ENCODE measurements at places on chromosomes 12 and 14.

- no peak for DNase-seq
Observed at GRCh38 chr14:36605506-36605857, 23.1 kb upstream of the NKX2-8 start.

GRCh38 chr14:55707365-55707804 is 127.4 kb downstream of the KTN1 start:
- no peak for DNase-seq

DNA sequence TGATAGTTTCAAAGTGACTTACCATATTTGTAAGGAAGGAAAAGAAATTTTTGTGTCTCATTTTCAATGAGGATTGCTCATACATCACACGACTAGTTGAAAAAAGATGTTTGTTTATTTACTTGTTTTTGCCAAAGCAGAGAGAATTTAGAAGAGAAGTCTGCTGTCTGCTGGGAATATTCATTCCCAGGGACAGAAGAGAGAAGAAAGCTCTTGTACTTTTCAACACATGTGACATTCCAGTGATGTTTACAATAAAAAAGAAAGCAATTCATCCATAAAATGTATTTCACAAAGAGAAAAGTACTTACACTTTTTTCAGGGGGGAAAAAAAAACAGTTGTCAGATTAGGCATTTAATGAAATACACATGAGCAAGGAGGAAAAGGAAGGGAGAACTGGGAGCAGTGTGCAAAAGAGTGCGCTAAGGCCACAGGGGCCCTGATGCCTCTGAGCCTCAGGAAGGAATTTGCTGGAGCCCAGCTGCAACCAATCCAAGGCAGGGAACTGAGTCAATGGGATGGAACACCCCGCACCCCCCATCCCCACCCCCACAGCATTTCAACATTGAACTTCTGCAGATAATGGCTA is 115.0 kb downstream of the RPAP3 start:
- no peak for DNase-seq

- no peak for DNase-seq
Observed at GRCh38 chr14:72075649-72076334, 143.6 kb downstream of the RGS6 start.

DNA sequence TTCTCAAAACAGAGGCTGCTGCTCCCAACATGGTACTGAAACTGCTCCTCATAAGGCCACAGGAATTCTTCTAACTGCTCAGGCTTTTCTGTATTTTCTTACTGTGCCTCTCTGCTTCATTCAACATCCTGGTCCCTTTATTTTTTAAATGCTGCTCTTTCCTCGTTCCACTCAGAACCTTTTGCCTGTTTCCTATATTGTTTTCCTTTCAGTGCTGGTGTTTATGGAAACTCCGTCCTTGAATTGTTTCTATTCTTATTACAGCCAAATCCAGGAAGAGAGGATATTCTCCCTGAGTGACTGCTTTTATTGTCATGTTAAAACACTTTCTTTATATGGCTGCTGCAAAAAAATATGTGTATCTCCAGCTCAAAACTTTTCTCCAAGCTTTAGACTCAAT is 173.0 kb upstream of the E2F7 start:
- no peak for DNase-seq

GRCh38 chr12:59375633-59376032 is 220.2 kb upstream of the SLC16A7 start:
- no peak for DNase-seq

DNA sequence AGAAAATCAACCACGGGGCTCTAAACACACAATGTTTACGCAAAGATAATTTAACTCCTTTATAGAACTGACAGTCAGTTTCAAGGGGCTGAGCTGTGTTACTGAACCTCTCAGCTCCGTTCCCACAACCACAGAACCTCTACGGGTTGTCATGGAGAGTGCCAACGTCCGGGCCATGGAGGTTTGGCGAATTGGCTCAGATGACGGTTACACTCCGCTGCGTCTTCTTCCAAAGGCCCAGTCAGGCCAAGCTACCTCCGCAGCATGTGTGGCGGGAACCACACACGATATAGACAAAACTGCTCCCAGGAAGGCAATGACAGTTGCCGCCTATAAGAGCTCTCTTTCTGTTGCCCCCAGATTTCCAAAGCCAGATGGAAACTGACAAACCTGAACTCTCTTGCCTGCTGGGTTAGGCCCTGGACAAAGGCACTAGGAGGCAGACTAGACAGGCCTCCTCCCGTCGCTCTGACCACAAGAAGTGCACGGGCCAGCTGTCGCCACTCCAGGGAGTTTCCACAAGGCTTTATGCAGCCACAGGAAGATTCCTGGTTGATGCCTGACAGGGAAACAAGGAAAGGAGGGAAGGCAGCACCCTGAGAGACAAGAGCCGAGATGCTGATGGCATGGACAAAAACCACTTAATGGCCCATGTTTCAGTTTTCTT is 30.3 kb downstream of the CCDC88C start:
- no peak for DNase-seq

GRCh38 chr14:103746701-103747100 is 31.1 kb downstream of the ZFYVE21 start:
- DNase-seq: no peak

- peak; percentile 76 for DNase-seq
Observed at GRCh38 chr14:69543341-69544115, 31.1 kb downstream of the CCDC177 start.

DNA sequence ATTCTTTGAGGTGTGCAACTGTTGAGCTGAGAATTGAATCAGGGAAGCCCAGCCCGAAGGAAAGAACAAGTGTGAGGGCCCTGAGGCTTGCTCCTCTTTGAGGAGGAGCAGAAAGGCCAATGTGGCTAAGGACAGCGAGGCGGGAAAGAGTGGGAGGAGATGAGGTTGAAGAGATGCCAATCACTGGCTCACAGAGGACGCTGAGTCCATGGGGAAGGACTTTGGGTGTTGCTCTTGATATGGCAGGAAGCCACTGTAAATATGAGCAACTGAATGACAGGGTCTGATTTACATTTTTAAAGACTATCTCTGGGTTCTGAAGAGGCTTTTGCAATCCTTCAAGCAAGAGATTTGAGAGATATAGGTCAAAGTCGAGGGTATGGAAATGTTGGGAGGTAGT is 3.3 kb upstream of the APPL2 start:
- no peak for DNase-seq

DNA sequence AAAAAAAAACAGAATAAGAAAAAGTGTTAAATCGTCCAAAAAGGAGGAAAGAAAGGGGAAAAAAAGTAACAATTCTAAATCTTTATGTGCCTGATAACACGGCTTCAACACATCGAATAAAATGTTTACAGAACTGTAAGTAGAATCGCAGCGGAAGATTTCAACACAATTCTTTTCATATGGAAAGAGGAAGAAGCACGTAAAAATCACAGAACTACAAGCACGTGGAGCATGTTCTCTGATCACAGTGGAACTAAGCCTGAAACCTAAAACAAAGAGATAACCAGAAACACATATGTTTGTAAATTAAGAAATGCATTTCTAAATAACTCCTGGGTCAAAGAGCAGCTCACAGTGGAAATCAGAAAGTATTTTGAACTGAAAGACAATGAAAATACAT is 8.7 kb downstream of the CLEC7A start:
- DNase-seq: no peak

DNA sequence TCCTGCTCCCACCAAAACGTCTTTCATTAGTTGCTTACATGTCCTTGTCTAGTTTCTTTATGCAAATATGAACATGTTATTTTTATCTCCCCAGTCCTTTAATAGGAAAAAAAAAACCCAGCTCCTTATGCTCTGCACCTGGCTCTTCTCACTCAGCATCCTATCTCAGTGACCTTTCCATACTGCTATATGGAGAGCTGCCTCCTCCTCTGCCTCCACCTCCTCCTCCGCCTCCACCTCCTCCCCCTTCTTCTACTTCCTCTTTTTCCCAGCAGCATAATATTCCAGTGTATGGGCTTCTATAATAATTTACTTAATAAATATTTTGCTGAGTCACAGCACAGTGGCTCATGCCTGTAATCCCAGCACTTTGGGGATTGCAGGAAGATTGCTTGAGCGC is 31.5 kb downstream of the ABCB9 start:
- DNase-seq: no peak

GRCh38 chr12:54704202-54704601 is 56.0 kb upstream of the DCD start:
- no peak for DNase-seq

GRCh38 chr14:74438351-74438915 is 12.4 kb upstream of the SYNDIG1L start:
- no peak for DNase-seq
